ENCODE measurements at places on chromosomes 16 and 17.

DNA sequence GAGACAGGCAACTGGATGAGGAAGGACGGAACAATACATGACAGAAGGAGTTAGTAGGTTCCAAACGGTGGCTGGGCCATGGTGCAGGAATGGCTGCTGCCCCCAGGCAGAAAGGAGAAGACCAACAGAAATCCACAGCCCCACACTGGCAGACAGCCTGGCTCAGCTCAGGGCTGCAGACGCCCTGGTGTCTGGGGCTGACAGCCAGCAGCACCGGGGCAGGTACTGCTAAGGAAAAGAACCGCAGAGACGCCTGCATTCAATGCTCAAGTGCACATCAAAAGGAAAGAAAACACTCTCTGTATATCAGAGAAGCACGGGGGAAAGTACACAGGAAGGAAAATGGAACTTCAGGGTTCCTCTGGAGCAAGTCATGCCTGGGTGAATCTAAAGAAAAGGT lies 53.4 kb downstream of the GAS7 start:
- DNase-seq, result no peak

DNA sequence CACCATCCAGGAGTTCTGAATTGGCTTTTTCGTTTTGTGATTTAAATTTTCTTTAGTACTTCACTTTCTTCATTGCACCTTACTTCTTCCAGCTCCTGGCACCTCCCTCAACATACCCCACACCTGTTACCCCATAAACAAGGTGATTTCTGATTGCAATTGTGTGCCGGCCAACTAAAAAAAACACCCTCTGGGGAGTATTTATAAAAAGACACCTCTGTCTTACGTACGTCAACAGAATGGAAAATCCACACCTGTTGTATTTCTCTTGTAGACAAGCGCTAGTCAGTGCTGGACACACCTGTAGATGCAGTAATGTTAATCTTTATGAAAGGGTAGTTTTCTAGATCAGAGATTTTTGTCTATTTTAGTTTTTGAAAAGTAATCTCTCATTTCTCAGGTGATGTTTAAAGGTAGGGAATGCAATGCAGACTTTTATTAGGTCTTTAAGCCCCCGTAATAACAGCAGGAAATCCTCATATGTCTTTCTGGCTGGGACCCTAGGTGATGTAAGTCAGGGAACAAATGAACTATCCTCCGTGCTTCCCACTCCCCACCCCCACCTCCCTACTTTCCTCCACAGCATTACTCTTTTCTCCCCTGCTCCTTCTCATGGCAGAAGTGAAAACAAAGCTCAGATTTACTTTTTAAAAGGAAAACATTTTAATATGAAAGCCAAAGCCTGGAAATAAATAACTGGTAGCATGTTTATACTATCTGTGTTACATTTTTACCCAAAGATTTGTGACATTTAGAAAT lies 4.2 kb downstream of the MSI2 start:
- DNase-seq, result no peak

DNA sequence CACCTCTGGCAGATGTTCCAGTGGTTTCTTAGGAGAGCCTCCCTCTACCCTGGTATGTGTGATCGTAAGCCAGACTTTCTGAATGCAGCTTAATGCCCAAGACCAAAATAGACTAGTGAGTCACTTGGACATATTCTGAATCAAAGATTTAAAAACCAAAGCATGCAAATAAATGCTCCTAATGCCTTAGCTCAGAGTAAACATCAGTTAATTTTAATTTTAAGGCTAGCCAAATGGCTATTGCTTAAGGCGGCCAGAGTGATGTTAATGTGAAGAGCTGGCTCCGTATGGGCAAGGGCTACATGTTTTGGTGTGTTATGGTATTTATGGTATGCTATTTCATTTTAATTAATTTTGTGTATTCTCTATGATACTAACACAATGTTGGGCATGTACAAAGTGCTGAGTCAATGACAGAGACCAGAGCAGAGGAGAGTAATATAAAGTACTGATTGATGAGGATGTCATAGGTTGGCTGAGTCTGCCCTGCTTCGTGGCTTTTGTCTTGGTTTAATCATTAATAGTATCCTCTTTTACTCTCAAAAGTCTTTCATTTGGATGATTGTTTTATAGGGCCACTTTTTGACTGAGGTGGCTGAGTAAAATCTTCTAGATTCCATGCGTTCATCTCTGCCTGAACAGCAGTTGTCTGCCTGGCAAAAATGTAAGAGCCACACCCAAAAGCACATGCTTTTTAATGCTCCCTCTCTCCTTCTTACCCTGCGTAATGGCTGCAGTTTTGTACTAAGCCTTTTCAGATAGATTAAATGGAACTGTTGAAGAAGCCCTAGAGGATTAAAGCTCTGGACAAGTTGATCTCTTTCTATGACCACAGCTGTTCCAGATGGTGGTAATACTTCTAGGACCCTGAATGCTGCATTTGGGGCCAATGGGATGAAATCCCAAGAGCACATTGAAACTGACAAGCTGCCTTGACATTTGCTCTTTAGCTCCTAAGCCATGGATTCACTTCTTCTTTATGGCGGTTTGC lies 59.6 kb downstream of the MAP2K6 start:
- no peak for DNase-seq

DNA sequence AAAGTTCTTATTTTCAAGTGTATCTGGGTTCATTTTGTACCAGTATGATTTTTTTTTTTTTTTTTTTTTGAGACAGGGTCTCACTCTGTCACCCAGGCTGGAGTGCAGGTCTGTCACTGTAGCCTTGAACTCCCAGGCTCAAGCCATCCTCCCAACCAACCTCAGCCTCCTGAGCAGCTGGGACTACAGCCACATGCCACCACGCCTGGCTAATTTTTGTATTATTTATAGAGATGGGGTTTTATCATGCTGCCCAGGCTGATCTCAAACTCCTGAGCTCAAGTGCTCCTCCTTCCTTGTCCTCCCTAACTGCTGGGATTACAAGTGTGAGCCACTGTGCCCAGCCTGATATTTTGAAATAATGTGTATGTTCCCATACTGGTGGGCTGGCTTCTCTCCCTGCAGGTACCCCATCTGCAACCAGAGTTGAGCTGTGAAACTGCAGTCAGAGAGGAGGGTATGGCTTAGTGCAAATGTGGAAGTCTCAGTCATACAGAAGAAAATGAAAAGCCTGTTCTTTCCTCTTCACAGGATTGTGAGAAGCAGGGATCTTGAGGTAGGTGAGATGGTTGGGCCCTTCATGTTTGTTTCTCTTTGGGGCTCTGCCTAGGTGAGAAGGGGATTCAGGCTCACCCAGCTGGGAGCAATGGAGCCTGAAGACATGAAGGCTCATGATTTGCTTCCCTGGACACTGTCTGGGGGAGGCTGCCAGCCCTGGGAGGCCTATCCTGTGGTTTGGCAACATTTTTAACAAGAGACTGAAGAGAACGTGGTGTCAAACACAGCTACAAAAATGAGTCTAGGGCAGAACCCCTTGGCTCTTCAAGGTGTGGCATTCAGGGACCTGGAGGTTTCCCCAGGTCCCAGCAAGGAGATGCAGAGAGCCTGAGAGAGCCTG lies 41.3 kb upstream of the SIAH1 start:
- no peak for DNase-seq

- no peak for DNase-seq
Measured at GRCh38 chr16:10684511-10685151, 10.1 kb downstream of the TEKT5 start.
